H4 (cell line): ENCODE measurements at places on chromosomes 2 and 18.

DNA sequence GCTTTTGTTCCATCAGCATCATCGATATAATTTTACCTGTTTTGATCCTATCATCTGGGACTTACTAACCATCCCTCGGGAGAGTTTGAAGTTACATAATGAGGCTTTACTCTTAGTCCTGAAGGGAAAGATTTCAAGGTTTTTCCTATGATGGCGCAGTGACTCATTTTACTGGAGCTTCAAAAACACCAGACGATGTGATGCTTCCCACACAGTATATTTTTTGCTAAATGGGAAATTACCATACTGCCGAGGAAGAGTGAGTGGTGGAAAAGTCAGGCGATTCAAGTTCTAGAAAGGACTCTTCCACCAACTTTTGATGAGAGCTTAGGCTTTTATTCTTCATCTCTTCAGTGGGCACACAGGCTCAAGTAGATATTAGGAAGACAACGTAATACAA, 44.6 kb upstream of the GCG start:
- no peak for DNase-seq

GRCh38 chr2:8115456-8115855, 566.4 kb upstream of the ID2 start:
- no peak for DNase-seq

GRCh38 chr2:199895406-199895805, 15.7 kb upstream of the C2orf69 start:
- no peak for DNase-seq

GRCh38 chr18:34339155-34339554, 114.4 kb upstream of the NOL4 start:
- DNase-seq = no peak

GRCh38 chr2:133231264-133231663, 337.0 kb downstream of the NCKAP5 start:
- no peak for DNase-seq

GRCh38 chr2:170530284-170530745, 184.8 kb upstream of the SP5 start:
- DNase-seq = peak; percentile 66

- DNase-seq = no peak
These were observed 228.1 kb downstream of the RBM43 start for GRCh38 chr2:151033271-151034248.

DNA sequence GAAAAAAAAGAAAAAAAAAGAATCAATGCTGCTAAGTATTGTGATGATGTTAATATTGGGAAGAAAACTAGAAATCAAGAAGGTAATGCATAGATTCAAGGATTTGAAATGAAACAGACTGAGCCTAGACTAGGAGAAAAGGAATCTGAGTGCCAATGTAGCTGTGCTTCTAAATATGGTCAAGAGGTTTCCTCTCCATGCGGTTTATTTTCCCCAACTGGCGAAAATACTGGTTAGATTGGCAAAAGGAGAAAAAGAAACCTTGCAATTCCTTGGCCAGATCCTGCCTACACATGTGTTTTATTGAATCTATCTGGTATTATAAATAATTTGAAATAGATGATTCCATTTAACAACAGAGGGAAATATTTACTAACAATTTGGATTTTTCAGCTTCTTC, 5.7 kb downstream of the SCN3A start:
- DNase-seq = no peak

DNA sequence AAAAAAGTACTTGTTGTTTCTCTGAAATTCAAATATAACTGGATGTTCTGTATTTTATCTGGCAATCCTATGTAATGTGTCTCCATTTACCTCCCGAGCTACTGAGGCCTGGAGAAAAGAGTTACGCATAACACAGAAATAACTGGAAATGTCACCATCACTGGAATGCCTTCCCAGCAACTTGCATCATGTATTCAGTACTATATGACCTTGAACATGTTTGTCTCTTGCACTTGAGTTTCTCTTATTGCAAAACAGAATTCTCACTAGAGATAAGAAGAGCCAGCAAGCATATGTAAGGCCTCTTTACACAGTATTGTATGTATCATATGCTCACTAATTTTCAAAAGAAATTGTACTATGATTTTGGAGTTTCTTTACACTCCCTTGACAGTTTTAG, 99.6 kb upstream of the CTAGE1 start:
- DNase-seq = no peak

- DNase-seq = no peak
These were observed 756.6 kb downstream of the RNF144A start for GRCh38 chr2:7673853-7674252.
